ENCODE measurements at places on chromosomes 16 and 17.

DNA sequence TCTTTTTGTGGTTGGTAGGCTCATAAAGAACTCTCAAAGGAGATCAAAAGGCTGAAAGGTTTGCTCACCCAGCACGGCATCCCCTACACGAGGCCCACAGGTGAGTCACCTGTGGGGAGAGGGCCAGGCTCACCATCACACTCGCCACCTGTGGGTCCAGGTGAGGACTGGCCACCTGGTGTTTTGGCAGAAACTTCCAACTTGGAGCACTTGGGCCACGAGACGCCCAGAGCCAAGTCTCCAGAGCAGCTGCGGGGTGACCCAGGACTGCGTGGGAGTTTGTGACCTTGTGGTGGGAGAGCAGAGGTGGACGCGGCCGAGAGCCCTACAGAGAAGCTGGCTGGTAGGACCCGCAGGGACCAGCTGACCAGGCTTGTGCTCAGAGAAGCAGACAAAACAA, 11.1 kb downstream of the GNPTG start:
- no peak for DNase-seq

DNA sequence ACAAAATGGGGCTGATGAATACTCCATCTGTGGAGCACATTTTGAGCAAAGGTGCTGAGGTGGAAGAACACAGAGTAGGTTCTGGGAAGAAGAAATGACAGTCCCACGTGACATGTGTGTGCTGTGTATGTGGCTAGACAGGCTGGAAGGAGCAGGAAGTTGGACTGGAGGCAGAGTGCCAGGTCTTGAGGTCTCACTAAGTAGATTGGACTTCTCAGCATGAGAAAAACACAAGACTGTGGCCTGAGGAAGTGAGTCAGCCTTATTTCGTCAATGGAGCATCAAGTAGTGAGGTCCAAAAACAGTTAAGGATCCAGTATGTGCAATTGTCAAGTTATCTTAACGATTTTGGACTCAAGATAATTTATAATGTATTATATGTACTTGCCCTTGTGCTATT, 736.5 kb downstream of the KCNJ2 start:
- peak; percentile 97 for DNase-seq

- DNase-seq: no peak
Observed at GRCh38 chr17:80382446-80382845, 32.5 kb upstream of the ENDOV start.

DNA sequence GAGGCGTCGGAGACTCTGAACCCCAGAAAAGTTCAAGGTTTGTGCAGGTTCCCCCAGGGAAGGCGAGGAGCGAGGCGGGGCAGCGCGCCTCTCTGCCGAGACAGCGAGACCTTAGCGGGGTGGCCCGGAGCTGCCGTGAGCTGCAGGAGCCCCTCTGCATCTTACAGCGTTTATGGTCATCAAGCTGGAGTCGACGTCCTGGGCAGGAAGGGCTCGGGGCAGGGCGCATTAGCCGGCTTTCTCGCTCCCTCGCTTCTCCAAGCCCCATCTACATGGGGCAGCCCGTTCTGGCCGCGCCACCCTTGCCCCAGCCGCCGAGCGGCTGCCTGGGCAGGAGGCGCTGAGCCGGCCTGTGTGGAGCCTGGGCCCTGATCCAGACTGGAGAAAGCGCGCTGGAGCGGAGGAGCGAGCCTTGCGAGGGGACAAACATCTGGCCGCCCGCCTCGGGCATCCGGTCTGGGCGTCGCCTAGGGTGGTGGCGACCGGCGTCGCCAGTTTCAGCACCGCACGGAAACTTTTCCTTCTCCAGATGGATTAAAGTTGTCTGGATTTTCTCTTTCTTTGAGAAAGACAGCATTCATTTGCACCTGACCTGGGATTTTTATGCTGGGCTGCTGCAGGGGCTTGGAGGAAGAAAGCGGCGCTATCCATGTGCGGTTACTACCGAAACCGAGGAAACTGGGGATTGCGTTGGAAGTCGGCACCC, 750 bp downstream of the TMEM132E start:
- DNase-seq: peak; percentile 16

GRCh38 chr16:2090777-2091546, 43.2 kb downstream of the TSC2 start:
- DNase-seq: peak; percentile 23

- DNase-seq: peak; percentile 57
Observed at GRCh38 chr16:57191056-57191571, 5.0 kb downstream of the RSPRY1 start.

DNA sequence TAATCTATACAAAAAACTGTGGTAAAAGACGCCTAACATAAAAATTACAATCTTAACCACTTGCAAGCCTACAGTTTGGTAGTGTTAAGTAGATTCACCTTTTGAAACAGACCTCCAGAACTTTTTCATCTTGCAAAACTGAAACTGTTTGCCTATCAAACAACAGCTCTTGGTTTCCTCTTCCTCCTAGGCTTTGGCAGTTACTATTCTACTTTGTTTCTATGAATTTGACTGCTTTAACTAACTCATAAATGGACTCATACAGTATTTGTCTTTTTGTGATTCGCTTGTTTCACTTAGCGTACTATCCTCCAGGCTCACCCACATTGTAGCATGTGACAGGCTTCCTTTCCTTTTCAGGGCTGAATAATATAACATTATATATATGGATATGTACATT, 97.0 kb downstream of the PRKCA start:
- DNase-seq: no peak

DNA sequence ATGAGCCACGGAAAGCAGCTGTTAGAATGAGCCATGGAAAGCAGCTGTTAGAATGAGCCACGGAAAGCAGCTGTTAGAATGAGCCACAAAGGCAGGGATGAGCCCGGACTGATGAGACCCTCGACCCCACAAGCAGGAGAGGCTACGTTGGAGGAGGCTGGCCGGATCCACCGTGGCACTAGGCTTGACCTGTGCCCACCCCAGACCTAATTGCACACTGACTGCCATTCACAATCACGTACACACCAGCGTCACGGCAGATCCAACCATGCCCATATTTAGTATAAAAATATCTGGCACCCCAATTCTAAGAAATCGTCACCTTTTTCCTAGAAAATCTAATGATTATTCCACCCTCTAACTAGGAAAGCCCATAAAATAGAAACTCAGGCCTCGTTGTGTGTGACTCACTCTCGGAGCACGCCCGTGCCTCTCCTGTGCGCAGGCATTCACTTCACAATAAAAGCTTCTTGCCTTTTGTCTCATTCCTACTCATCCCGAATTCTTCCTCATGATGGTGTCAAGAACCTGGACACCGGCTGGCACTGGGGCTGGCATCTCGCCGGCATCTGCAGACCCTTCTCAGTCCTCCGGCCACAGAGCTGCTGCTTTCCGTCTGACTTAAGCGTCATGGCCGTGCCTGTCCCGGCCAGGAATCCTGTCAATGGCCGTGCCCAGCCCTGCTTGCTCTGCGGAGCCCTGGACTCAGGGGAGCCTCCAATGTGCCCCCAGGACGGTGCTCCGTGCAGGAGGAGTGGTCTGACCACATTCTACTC, 5.5 kb upstream of the SECTM1 start:
- peak; percentile 63 for DNase-seq

DNA sequence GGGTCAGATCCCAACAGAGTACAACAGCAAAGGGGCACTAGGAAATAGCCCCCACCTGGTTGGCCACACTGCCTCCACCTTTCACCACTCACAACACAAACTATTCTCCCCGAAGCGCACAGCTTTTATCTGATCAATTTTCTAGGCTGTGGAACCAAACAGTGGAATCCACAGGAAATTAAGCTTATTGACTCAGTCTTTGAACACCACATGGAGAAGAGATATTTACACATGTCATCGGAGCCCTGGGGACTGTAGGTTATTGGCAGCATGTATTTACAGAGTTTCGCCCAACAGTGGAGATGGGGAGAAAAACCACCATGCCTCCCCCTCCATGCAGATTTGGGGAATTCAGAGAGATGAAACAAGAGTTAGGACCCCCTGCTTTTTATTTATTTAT, 154.8 kb downstream of the XYLT1 start:
- DNase-seq: no peak

DNA sequence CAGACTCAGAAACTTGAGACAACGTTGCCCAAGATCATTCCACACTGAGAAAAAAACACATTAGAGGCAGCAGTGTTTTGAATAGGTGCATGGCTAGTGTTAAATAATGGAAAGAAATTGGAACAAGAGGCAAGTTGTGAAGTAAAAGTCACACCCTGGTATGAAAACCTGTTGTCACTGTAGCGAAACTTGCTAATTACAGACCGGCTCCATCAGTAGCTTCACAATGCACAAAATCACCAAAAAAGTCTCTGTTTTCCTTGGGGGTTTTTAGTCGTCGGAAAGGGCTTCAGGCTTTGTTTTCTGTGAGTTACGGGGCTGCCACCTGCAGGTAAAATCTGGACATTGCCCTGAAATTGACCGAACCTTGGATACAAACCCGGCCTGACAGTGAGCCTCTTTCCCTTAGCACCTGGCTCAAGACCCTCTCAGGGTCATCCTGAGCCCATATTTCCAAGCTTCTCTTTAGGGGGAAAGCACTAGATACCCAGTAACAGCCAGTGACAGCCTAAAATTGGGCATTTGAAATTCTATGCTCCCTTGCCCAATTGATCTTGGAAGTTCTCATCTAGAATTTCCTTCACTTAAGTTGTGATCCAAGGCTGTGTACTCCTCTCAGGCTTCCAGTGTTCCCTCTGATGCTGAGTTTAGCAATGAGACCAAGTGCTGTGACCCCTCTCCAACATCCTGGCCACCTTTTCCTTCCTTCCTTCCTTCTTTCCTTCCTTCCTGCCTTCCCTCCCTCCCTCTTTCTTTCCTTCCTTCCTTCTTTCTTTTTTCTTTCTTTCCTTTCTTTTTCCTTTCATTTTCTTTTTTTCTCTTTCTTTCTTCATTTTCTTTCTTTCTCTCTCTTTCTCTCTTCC, 7.2 kb upstream of the GRB2 start:
- DNase-seq: peak; percentile 76

- no peak for DNase-seq
Observed at GRCh38 chr17:17072546-17072945, 30.3 kb downstream of the MPRIP start.

GRCh38 chr17:66190738-66191592, 968 bp downstream of the CEP112 start:
- no peak for DNase-seq

DNA sequence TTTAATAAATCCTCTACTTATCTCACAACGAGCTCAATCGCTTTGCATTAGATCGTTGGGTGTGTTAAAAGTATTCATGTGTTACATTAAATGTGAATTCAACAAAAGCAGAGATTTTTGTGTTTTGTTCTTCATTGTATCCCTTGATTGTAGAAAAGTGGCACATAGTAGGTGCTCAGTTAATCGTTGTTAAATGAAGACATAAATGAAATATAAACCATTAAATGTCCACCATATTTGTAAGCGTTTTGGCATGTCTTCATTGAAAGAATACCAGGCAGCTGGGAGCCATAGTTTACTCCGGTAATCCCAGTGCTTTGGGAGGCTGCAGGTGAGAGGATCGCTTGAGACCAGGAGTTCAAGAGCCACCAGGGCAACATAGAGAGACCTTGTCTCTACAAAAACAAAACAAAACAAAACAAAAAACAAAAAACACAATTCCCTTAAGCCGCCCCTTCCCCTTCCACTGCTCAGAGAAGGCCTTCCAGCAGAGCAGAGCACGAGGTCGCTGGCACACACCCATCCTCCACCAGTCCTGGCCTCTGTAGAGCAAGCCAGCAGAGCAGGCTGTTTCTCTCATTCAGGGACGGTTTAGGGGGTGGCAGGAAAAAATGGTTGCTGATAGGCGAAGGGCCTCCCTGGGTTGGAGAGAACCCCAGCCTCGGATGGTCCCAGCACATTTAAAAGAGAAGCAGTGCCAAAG, 673 bp upstream of the CHD9 start:
- DNase-seq: peak; percentile 57

GRCh38 chr17:58329810-58330537, 1.4 kb upstream of the TSPOAP1 start:
- DNase-seq: no peak

GRCh38 chr17:68085771-68086381, 50.3 kb downstream of the KPNA2 start:
- no peak for DNase-seq

DNA sequence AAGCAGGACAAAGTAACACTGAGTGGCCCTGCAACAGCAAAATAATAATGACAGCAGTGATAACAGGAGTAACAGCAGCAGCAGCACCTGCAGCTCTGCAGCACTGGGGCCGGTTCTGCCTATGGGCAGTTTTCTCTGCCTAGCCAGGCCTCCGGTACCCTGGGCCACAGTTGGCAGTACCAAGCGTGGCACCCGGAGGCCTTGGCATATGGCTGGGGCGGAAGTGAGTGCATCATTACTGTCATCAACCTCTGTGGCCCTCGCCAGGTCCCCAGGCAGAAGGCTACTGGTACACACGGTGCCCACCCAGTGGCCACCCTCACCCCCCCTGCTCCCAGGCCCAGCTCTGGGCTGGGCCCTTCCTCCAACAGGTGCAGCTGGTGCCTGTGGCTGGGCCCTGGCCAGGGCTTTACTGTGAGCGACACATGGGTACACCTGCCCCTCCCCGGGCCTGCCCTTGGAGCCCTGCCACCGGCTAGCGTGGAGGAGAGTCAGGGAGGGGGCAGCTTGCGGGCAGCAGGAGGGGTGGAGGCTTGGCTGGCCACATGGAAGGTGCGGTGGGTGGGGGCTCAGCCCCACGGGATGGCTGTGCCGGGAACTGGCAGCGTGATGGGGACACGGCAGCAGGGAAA, 3.0 kb downstream of the KCNJ12 start:
- no peak for DNase-seq

GRCh38 chr17:81976332-81977210, 858 bp upstream of the ASPSCR1 start:
- DNase-seq: peak; percentile 28

DNA sequence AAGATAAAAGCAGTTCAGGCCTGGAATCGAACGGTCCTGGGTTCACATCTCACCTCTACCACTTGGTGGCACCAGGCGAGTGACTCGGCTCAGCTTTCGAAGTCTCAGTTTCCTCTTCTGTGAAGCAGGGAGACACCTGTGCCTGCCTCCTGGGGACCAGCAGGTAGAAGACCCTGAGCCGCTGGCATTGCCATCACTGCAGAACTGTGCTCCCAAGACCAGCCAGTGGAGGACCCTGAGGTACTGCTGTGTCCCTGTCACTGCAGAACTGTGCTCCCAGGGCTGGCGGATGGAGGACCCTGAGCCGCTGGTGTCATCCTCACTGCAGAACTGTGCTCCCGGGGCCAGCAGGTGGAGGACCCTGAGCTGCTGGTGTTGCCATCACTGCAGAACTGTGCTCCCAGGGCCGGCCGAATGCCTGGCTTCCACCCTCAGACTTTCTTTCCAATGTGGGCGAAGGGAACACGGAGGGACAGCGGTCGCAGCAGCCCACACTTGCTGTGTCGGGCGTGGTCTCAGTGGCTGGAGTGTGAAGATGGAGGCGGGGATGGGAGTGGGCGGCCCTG, 8.7 kb upstream of the SLC7A5 start:
- no peak for DNase-seq

DNA sequence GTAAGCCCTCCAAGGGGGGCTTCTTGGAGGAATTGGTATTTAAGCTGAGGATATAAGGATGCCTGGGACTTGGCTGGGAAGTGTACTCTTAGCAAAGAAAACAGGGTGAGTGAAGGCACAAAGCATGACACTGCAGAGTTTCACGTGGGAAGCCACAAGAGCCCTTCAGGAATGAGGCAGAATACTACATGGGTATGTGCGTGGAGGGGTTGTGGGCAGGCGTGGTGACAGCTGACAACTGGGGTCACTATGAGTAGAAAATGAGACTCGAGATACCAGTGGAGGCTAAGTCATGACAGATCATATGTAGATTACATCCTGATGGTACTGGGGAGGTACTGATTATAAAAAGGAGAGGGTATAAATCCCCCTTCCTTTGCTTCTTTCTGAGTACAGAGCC, 78.1 kb upstream of the XYLT1 start:
- no peak for DNase-seq

Measured in foreskin fibroblast (primary cell).